Stimulated activated CD8-positive, alpha-beta memory T cell treated with anti-CD3 and anti-CD28 coated beads, Interleukin-15, amount 100 ng/mL, for 48 hours (primary cell): ENCODE measurements at places on chromosomes 13 and 19.
A peak's percentile ranks its signal among the peaks of the same experiment; 100 is the strongest.

DNA sequence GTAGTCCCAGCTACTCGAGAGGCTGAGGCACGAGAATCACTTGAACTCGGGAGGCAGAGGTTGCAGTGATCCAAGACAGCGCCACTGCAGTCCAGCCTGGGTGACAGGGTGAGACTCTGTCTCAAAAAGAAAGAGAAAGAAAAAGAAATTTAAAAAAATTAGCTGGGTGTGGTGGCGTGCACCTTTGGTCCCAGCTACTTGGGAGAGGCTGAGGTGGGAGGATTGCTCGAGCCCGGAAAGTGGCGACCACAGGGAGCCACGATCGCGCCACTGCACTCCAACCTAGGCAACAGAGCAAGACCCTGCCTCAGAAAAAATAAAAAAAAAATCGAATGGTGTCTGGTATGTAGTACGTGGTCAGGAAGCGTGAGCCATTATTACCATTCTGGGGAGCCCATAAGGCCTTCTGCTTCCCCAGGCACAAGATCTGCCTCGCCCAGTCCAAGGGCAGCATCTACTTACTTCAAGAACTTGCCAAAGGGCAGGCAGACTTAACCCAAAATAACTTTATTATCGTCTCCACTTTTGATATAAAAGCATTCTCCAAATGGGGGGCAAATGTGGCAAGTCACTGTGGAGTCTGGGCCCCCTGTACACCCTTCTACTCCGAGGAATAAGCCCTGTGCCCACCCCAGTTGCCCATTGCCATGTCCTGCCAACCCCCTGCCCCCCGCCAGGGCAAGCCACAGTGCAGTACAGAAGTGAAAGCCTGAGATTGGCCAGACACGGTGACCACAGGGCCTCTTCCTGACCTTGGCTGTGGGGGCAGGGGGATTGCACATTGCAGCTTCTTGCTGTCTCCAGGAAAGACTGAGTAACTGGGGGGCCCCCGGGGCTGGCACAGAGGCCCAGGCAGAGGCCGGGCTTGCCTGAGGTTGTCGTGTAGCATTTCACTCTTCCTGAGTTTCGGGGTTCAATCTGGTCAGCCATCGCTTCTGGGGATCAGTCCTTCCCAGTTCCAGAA lies 12.6 kb downstream of the CCL25 start:
- DNase-seq = no peak

DNA sequence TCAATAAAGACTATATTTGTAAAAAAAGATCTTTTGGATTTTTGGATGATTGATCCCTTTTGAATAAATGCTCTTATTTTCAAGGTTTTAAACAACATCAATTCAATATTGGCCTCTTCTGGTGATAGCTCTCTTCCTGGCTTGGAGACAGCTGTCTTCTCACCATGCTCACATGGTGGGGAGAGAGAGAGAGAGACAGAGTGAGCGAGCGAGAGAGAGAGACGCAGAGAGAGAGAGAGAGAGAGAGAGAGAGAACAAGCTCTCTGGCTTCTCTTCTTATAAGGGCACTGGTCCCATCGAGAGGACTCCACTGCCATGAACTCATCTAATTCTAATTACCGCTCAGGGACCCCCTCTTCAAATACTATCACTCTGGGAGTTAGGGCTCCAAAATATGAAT lies 32.1 kb upstream of the FARP1 start:
- no peak for DNase-seq

- no peak for DNase-seq
These were observed 763.4 kb upstream of the ARGLU1 start for GRCh38 chr13:107331359-107331758.

- peak; percentile 50 for DNase-seq
These were observed 1.5 kb upstream of the CEACAM5 start for GRCh38 chr19:41706741-41707501.

GRCh38 chr13:58680115-58680514 lies 1048.6 kb downstream of the PCDH17 start:
- DNase-seq = no peak

DNA sequence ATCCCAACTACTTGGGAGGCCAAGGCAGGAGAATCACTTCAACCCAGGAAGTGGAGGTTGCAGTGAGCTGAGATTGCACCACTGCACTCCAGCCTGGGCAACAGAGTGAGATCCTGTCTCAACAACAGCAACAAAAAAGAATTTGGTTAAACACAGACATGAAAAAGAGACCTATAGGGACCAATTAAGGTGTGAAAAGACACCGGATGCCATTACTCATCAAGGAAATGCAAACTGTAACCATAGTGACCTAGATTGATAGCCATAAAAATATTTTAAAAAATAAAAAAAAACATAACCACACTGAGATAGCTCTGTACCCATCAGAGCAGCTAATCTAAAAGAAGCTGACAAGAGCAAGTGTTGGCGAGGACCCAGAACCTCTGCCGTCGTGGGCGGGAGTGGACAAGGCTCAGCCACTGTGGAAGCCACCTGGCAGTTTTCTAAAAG lies 37.1 kb upstream of the ISYNA1 start:
- DNase-seq = no peak

DNA sequence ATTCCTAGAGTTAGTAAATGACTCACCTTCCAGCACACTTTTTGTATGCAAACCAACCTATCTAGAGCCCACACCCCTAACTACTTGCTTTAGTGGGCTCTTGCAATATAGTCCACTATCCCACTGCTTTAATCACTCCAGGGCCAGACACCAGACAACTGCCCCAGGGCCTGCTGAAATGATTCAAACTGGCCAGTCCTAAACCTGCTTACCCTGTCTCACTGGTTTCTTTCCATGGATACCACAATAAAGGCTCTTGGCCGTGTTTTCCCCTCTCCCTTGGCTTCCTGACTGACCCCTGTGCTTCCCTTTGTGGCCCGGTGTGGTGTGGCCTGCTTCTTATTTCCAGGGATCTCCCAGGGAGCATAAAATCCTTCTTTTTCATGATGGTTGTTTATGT lies 14.6 kb downstream of the HS6ST3 start:
- no peak for DNase-seq

- DNase-seq = no peak
These were observed 22.0 kb upstream of the LRRC4B start for GRCh38 chr19:50590191-50590590.

DNA sequence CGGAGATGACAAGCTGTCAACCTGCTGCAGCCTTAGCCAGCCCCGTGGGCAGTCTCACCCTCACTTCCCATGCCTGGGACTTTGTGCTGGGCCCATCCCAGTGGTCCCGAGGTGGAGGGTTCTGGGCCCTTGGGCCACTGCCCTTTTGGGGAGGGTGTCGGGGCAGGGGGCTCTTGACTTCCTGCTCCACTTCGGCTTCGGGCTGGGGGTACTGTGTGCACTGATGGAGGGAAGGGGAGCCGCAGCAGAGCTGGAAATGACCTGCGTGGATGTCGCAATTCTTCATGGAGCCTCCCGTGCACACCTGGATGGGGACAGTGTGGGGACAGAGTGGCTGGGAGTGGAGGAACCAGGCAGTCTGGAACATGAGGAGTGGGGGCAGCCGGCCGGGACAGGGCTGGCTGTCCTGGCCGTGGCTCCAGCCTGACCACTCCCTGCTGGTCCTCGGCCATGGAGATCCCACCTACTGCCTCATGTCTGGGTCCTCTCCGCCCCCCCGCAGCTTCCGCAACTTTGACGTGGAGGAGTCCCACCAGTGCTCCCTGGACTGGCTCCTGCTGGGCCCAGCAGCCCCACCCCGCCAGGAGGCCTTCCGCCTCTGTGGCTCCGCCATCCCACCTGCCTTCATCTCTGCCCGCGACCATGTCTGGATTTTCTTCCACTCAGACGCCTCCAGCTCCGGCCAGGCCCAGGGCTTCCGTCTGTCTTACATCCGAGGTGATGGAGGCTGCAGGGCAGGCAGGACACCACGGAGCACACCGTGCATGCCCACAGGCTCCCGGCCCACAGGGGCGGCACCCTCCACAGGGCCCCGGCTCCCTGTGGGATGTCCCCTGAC lies 10.2 kb downstream of the LRP3 start:
- DNase-seq = no peak

- DNase-seq = no peak
These were observed at the start of gene PPFIA3 for GRCh38 chr19:49119411-49120324. TSS of gene PPFIA3 (plus strand) at chr19:49119544. CDS start at chr19:49127874, 8,330 bp downstream.

GRCh38 chr13:112119192-112120030 lies 52.5 kb downstream of the SOX1 start:
- no peak for DNase-seq

- no peak for DNase-seq
These were observed 7.7 kb downstream of the ATP4B start for GRCh38 chr13:113650275-113650674.

GRCh38 chr13:75219479-75220237 lies 262.3 kb downstream of the TBC1D4 start:
- DNase-seq = peak; percentile 69

- no peak for DNase-seq
These were observed 32.2 kb downstream of the LACC1 start for GRCh38 chr13:43911871-43912270.

- DNase-seq = no peak
These were observed 91.1 kb downstream of the RAB20 start for GRCh38 chr13:110470272-110471009.

DNA sequence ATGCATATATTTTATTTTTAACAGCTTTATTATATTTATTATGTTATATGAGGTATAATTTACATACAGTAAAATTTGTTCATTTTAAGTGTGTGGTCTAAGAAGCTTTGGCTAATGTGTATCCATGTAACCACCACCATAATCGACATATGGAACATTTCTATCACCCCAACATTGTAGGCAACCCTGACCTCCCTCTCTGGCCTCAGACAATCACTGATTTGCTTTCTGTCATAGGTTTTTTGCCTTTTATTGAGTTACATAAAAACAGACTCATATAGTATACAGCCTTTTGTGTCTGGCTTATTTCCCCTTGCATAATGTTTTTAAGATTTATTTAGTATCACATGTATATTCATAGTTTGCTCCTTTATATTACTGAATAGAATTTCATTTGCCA lies 90.7 kb upstream of the KL start:
- DNase-seq = no peak

DNA sequence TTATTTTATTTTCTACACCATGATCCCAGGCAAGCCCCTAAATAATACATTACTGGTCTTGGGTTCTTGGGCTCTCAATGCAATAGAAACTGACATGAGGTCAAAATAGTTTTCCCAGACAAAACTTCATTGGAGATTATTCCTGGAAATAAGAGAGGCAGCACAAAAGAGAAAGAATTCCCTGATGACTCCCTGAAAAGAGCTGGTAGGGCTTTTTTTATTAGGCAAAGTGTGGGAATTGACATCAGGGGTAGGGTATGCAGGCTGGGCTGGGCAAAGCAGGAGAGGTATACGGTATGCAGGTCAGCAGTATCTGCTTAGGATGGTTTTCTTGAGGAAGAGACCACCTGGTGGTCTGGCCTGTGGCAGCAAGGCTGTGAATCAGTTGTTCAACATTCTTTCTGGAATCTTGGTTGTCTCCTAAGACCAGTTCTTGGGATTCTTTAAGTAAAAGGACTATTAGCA lies 9.3 kb upstream of the IGFL3 start:
- no peak for DNase-seq

GRCh38 chr19:45079911-45080370 lies 881 bp downstream of the GEMIN7 start:
- DNase-seq = no peak

GRCh38 chr19:18007917-18008673 lies at the start of gene ARRDC2:
TSS of gene ARRDC2 (plus strand) at chr19:18008170. CDS start at chr19:18008311, 141 bp downstream.
- peak; percentile 72 for DNase-seq

- no peak for DNase-seq
These were observed 486.8 kb downstream of the DACH1 start for GRCh38 chr13:71380191-71380590.

DNA sequence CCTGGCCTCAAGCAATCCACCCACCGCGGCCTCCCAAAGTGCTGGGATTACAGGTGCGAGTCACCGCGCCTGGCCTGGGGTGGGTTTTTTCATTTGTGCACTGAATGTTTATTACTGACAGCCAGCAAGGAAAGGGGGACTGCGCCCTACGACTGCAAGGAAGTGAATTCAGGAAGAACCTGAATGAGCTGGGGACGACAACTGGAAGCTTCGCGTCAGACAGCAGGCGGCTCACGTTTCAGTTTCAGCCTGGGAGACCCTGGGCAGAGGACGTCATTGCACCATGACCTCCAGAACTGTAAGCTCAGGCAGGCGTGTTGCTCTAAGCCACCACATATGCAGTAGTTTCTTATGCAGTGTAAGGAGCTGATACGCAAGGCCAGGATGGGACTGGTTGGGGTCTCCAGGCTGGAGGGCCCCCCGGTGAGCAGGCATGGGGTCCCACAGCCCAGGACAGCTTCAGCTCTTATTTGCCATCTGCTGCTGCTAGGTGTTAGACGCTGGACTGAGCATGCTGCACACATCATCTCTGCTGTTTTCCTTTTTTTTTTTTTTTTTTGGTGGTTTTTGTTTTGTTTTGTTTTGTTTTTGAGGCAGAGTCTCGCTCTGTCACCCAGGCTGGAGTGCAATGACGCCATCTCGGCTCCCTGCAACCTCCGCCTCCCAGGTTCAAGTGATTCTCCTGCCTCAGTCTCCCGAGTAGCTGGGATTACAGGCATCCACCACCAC lies 66.6 kb downstream of the GADD45B start:
- no peak for DNase-seq

GRCh38 chr13:42649831-42650230 lies 75.9 kb downstream of the TNFSF11 start:
- no peak for DNase-seq

- DNase-seq = no peak
These were observed 67.5 kb downstream of the CHST8 start for GRCh38 chr19:33689138-33689746.

DNA sequence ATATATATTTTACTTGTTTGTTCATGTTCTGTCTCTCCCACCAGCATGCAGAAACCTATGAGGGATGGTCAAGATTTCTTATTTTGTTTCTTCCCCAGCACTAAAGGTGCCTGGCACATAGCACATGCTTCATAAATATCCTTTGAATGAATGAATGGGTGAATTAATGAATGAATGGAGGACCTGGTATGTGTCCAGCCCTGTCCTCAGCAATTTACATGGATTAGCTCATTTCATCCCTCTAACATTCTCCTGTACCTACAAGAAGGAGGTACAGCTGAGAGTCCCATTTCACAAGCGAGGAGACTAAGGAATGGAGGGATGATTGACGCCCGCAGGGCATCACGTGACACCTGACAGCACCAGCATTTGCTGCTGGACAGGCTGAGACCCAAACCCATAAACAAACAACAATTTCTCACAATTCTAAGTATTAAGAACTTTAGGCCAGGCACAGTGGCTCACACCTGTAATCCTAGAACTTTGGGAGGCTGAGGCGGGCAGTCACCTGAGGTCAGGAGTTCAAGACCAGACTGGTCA lies 6.8 kb upstream of the BCAT2 start:
- DNase-seq = no peak
